Forelimb muscle (tissue), 1 donor: ENCODE measurements at places on chromosomes 16 and 17.

GRCh38 chr16:54493594-54493993 lies 207.0 kb upstream of the IRX3 start:
- DNase-seq: no peak

DNA sequence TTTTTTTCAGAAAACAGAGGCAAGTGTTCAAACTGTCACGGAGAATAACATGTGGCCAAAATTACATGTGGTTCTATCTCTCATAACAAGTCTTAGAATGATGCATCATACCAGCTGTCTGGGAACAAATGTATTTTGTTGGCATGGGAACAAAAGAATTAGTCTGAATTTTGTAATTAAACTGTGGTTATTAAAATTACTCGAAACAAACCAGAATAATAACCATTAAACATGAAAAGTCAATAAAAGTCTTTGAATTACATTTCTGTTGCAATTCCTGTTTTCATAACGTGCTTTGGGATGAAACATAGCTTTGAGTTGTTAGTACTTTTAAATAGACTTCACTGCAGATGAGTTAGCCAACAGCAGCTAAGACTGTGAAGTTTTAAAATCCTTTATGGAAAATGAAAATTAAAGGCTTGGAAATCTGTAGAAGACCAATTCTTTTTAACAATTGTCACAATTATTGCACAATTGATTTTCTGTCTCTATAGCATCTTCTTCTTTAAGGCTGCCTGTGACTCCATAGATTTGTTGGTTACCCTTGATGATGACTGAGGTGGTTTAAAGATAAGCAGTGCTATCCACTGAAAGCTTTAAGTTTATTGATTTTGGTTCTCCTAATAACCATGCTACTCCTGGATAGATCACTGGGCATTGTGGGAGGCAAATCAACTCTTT lies 117.9 kb upstream of the AXIN2 start:
- DNase-seq: no peak

GRCh38 chr17:41917679-41918313 lies 955 bp downstream of the ACLY start:
- no peak for DNase-seq

DNA sequence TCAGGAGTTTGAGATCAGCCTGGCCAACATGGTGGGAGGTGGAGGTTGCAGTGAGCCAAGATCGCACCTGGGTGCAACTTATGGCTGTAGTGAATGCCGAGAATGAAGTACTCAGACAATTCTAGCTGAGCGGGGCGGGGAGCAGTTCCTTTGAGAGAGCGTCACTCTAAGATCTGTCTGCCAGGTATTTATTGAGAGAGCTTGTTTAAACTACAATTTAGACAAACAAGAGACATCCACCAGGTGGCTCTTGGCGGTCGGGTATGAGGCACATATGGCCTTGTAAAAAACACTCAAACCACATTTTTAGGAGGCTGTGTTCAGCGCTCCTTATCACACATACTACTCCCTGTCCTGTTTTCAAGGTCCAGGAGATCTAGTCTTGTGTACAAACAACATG lies 40.6 kb upstream of the CDH1 start:
- DNase-seq: no peak

DNA sequence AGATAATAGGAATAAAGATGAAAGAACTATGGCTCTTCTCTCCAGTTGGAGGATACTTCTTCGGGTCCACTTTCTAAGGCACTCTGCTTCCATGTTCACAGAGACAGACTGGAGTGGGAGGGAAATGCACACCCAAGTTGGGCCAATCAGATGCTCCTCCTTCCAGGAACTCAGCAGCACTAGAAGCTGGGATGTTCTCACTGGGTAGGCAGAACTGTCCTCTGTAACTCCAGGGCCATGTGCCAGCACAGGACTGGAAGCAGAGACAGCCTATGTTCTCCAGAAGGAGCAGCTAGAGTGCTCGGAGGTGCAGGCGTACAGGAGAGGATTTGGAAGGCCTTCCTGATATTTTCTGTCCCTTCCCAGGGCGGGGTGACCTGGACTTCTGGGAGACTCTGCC lies 49.9 kb upstream of the SREBF1 start:
- no peak for DNase-seq

DNA sequence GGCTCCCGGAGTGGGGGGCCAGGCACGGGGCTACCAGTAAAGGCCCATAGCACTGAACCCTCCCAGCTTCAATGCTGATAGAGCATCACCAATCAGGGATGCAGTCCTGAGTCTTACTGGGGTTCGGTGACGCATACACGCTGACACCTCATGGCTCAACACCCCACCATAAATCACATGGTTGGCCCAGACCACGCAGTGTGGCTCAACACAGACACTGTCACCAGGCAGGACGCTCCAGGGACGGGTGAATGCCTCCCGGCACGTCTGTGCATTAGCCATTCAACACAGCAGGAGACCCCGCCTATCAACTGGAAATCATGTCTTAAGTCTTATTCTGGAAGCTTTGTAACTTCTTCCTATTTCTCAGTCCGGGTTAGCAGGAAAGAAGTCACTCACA lies 35.0 kb downstream of the NECAB2 start:
- DNase-seq: no peak

DNA sequence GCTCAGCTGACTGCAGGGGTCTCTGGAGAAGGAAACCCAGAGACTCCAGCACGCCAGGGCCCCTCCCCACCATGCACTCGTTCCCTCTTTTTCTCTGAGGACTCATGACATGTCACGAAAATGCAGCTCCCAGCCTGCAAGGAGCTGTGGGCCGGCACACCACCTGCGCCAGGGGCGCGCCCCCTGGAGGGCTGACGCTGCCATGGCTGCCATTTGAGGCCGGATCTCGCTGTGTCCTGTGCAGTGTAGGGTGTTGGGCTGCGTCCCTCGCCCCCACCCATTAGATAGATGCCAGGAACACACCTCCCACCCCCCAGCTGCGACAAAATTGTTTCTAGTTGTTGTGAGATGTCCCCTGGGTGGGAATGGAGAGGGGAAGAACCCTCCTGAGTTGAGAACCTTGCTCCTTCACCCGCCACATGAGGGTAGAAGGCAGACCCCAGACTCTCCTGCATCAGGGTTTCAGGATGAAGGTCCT lies 8.2 kb downstream of the SYNGR2 start:
- DNase-seq: no peak

DNA sequence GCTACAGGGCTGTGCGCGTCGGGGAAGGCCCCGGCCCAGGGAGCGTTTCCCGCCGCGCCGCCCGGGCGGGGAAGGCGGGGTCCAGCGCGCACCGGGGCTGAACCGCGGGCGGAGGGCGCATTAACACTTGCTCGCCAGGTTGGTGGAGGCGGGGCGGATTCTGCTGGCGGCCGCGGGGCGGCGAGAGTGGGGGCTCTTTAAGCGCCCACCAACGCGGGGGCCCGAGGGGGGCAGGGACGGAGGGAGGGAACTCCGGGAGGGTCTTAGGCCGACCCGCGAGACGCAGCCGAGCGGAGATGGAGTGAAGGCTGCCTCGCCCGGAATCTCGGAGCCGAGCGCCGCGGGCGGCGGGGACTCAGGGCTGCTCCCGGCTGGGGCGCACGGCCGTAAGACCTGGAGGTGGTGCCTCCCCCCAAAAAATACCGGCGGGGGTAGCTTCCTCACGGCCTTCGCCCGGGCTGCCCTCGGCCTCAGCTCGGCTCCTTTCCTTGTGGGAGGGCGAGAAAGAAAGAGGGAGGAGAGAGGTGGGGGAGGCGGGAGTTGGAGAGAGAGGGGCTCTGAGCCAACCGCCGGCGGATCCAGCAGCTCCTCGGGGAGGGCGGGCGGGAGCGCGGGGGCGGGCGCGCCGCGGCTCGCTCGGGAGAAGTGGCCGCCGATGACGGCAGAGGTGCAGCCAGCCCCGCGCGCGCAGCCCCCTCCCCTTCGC lies 415 bp upstream of the FOXF1 start:
- DNase-seq: no peak

GRCh38 chr17:6187836-6188235 lies 117.7 kb downstream of the WSCD1 start:
- DNase-seq: no peak

GRCh38 chr16:74748616-74749026 lies 26.0 kb downstream of the FA2H start:
- DNase-seq: no peak

DNA sequence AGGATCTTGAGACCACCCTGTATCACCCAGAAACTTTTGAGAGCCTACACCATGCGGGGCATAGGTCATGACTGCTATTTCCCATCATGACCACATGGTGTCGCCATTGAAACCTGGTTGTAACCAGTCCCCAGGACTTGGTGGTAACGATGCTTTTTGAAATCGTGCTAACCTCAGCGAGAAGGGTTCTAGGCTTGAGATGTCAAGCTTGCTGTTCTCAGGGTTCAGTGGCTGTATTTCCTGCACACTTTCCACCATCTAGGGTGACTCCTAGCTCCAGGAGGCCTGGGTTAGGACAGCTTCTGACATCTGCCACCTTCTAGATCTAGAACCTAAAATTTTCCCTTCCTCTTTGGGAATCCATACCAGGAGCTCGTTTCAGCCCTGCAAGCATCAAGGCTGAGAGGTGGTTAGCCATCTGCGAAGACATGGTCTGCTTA lies 13.0 kb upstream of the SPNS3 start:
- DNase-seq: peak; percentile 38

DNA sequence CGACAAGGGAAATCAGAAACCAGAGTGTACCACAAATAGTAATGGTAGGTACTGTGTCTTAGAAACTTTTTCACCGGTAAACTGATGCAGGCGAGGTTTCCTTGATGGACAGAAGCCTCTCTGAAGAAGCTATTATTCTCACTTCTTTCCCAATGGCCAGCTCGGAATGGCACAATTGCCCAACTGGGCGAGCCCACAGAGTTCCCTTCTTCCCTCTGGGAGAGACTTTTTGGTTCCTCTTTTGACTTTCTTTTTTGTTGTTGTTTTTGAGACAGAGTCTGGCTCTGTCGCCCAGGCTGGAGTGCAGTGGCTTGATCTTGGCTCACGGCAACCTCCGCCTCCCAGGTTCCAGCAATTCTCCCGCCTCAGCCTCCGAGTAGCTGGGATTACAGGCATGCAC lies 16.9 kb downstream of the SLC43A2 start:
- no peak for DNase-seq

GRCh38 chr16:81238296-81239011 lies at the start of gene BCO1:
Gene BCO1 (plus strand): TSS chr16:81238689. CDS start chr16:81238909, 220 bp downstream.
- peak; percentile 17 for DNase-seq

GRCh38 chr17:31339906-31340661 lies 18.7 kb upstream of the EVI2A start:
- no peak for DNase-seq

DNA sequence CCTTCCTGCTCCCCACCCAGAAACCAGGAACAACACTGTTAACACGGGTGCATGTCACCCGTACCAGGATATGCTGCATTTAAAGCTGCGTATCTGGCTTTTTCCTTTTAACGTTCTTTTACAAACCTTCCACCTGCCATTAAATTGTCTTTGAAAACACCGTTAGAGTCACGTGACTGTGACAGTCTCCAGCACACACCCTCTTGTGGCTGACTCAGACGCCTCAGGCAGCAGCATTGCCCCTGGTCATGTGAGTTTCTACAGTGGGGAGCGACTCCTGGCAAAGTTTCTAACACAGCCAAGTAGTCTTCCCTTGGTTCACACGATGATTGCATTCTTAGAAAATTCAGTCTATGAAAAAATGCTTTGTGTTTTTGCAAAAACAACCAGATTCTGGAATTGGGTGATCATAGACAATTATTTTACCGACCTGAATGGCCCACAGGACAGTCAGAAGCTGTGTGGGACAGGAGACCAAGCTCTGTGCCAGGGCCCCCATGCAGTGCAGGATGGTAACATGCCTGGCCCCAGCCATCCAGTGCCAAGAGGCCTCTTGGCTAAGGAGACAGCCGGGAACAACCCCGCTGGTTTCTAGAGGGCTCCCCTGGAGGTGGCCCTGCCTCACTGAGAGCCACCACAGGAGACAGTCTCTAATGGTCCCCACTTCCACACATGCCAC lies 199.1 kb downstream of the KATNIP start:
- DNase-seq: no peak

GRCh38 chr16:83248735-83249463 lies 558.9 kb upstream of the HSBP1 start:
- no peak for DNase-seq

DNA sequence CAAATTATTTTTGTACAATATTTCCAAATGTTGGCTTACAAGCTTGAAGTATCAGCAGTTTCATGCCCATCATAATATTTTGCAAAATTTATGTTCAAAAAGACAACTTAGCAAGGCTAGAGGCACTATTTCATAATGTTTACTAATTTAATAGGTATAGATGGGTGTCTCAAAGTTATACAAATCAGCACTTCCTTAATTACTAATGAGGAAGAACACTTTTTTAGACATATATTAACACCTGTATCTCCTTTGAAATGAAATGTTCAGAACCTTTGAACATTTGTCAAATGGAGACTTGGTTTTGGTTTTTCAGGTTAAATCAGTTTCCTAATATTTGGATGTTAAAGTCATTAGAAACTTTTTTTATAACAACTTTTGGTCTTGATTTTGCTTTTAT lies 2.2 kb downstream of the TAT start:
- DNase-seq: no peak

- no peak for DNase-seq
Measured at GRCh38 chr17:80720610-80721577, 176.3 kb downstream of the RPTOR start.

- DNase-seq: no peak
Measured at GRCh38 chr16:12529582-12529981, 274.1 kb downstream of the CPPED1 start.

DNA sequence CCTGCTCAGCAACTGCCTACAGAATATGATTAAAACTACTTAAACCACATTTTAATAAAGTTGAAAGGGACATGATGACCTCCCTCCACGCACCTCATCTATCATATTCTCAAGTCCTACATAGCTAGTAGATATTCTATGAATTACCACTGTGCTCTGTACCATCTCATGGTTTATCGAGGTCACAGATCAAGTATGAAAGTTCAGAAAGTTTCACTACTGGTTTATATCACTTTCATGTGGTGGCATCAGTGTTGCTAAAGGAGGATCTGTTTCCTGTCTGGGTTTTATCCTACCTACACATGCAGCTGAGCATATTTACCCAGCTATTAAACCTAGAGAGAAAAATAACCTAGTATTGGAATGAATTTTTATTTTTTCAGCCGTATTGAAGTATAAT lies 214.9 kb upstream of the MON1B start:
- DNase-seq: no peak

- DNase-seq: no peak
Measured at GRCh38 chr17:11284811-11285210, 43.8 kb downstream of the SHISA6 start.

- DNase-seq: peak; percentile 84
Measured at GRCh38 chr16:85321509-85322271, 209.4 kb upstream of the CIBAR2 start.

DNA sequence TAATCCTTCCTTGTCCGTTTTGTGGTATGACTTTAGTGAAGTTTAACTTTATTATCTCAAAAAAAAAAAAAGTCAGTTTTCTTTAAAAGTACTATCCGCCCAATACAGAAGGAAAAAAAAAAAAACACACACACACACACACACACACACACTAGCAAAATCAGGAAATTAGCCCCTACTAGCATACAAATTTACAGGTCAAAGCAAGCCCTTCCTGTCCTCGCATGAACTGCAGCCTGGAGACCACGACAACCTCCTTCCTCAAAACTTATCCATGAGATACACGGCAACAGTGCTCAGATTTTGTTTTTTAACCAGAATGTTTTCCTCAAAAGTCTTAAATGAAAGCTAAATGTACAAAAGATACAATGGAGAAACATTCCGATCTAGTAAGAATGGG lies 16.2 kb downstream of the NCOR1 start:
- no peak for DNase-seq
